ENCODE measurements at places on chromosomes 12 and 14.

GRCh38 chr12:97560786-97561618, 98.4 kb downstream of the RMST start:
- no peak for DNase-seq

- no peak for DNase-seq
Observed at GRCh38 chr14:66443785-66444184, 42.4 kb upstream of the CCDC196 start.

DNA sequence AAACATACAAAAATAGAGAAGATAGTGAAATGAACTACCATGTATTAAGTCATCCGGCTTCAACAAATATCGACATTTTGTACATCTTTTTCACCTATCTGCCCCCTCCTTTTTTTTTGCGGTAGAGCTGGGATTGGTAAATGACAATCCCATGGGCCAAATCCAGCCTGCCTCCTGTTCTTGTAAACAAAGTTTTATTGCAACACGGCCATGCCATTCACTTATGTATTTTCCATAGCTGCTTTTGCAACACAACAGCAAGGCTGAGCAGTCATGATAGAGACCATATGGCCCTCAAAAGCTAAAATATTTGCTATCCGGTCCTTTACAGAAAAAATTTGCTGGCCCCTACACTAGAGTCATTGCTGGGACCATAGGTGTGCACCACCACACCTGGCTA, 58.1 kb upstream of the PLEKHG3 start:
- no peak for DNase-seq

- no peak for DNase-seq
Observed at GRCh38 chr12:23548742-23549141, 400.7 kb downstream of the SOX5 start.

DNA sequence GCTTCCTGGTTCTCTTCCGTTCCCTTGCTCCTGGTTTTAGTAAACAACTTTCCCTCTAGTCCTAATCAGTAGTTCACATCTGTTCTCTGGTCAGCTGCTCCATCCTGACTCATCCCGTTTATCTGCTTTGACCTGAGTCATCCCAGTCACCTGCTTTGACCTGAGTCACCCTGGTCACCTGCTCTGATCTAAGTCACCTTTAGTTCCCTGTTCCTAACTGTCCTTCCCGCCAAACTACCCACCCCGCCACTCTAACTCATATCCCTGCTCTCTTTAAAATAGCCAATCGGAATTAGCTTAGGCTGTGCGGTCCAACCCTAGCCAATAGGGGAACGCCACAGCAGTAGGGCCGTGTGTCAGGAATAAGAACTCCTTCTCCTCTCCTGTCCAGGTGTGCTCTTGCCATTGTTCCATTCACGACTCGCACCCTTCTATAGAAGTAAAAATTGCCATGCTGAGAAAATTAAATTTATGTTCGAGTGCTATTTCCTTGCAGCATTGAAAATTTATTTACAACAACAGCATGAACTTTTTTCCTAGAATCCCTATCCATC, 3.1 kb upstream of the ANKRD33 start:
- DNase-seq, result no peak

DNA sequence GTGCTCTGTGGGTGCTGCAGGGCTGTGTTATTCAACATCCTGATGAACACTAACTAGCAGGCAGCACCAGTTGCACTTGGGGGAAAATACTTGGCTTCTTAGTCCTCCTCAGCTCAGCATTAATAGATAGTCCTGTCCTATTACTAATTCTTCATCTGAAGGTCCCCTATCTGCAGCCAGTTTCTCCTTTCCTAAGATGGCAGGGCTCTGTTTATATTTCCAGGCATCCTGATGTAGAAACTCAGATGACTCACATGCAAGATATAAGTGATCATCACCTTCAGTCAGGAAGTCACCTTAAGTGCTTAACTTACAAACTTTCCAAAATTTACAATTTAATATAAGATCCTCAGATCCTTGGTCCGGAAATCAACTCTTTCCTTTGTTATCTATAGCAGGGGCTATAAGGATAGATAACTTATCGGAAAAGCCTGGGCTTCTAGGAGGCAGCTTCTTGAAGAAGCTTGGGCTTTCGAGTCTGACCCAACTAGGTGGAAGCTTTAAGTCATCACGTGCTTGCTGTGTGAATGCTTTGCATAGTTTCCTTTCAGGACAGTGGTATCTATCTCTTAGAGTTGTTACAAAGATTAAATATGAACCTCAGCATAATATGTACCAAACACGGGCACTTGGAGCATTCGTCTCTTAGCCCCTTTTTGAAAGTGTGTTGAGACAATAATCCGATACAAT, 181.0 kb upstream of the GRIP1 start:
- no peak for DNase-seq
